Activated CD4-positive, alpha-beta T cell treated with anti-CD3 and anti-CD28 coated beads, Interleukin-2, amount 50 U/mL, for 16 hours (primary cell): ENCODE measurements at places on chromosomes 13 and 19.
A peak's percentile ranks its signal among the peaks of the same experiment; 100 is the strongest.

DNA sequence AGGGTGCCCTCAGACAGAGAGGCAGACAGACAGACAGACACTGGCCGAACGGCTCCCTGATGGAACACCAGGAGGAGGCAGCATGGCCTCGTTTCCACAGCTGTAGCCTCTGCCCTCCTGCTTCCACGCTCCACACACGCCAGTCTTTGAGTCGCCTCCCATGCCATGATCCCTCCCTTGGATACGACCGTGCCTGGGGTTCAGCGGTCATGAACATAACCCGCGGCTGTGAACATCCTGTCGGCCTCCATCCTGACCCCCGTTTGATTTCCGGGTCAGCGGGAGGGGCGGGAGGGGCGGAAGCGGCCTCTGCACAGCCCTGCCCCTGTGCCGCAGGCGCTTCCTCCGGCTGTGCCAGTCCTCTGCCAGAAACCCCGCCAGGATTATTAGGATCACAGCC, 23.4 kb downstream of the GP6 start:
- DNase-seq: peak; percentile 3

DNA sequence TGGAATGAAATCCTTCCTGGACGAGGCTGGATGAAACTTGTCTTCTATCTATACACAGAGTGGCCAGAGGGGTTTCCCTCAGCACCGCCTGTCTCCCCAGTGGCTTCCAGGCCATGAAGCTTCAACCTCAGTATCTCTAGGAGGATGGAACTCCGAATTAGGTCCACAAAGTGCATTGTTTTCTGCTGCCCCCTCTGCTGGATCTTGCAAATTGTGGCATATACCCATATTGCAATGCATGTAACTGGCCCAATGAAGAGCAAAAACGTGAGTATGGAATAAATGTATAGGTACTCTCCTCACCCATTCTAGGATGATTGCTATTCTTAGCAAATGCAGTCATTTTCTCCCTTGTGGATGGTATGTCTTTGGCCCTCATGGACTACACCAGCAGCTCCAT, 14.7 kb upstream of the LILRB4 start:
- no peak for DNase-seq

- DNase-seq: no peak
Measured at GRCh38 chr19:45953676-45954075, 20.0 kb downstream of the NOVA2 start.

DNA sequence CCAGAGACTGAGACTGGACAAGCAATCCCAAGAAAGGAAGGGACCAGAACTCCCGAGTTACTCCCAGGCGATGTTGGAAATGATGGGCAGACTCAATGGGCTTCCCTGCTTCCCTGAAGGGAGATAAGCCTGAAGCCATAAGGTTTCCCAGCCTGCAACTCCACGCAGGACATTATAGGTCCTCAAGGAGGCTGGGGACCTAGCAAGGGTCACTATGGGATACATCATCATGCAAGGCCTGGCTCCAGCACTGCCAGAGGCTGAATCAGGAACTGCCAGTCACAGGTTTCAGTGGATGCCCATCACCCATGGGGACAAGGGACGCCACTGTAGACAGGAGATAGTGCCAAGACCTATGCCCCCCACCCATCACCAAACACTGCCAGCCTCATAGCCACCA, 338.7 kb downstream of the IRS2 start:
- DNase-seq: no peak

GRCh38 chr13:31768351-31768750, 29.0 kb downstream of the RXFP2 start:
- DNase-seq: no peak

GRCh38 chr13:51269039-51269438, 46.8 kb downstream of the FAM124A start:
- DNase-seq: no peak

GRCh38 chr19:11293433-11294389, 2.2 kb upstream of the TSPAN16 start:
- peak; percentile 90 for DNase-seq

DNA sequence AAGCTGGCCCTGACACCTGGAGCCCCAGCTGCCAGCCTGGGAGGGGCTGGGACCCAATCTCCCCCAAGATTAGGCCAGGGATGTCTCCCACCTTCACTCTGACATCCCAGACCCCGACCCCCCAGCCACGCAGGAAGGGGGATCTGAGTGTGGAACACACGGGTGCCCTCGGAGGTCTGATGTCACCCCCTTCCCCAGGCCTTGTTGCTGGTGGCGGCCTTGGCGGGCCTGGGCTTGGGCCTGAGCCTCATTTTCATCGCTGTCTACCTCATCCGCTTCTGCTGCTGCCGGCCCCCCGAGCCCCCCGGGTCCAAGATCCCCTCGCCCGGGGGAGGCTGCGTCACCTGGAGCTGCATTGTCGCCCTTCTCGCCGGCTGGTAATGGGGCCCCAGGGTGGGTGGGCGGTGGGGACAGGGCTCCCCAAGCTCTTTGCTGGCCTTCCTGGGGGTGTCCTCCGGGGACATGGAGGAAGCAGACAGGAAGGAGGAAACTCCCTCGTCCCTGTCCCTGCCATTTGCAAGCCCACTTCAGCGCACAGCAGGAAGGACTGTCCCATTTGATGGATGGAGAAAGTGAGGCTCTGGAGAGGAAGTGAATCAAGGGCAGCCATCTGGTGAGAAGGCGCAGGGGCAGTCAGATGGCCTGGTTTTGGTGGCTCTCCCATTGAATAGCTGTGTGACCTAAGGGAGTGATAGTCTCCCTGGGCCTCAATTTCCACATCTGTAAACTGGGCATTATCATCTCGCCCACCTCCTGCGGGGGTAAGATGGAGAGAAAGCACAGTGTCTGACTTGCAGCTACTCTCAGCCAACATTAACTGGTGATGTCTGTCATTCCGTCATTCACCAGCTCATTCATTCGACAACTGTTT, 3.9 kb downstream of the TTYH1 start:
- no peak for DNase-seq

- peak; percentile 45 for DNase-seq
Measured at GRCh38 chr19:56637976-56638555, 4.9 kb upstream of the SMIM17 start.

DNA sequence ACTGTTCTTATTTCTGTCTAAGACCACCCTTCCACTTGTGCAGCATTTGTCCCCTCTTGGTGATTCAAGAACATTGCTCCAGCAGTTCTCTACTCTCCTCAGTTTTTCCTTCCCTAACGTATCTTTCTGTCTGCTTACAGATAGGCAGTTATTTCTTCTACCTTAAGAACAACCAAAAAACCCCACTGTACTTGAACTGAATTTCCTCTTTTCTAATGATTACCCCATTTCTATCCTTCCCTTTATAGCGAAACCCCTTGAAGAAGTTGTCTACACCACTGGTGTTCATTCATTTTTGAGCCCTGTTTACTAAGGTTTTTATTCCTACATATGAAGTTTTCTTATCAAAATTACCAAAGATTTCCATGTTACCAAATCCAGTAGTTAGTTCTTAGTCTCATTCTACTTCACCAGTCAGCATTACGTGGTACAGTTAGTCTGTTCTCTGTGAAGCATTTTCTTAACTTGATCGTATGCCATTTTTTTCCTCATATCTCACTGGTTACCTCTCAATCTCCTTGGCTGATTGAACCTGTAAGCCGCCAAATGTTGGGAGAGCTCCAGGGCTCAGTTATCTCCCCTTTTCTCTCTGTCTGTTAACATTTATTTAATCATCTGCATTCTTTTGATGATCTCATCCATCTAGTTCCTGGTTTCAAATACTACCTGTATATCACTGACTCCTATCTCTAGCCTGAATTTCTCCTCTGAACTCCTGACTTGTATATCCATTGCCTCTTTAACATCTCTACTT, 9.0 kb downstream of the LSM14A start:
- no peak for DNase-seq

GRCh38 chr13:63107179-63107943, 1691.7 kb upstream of the PCDH20 start:
- DNase-seq: no peak

GRCh38 chr19:4980838-4981680, 12.1 kb downstream of the KDM4B start:
- DNase-seq: no peak

DNA sequence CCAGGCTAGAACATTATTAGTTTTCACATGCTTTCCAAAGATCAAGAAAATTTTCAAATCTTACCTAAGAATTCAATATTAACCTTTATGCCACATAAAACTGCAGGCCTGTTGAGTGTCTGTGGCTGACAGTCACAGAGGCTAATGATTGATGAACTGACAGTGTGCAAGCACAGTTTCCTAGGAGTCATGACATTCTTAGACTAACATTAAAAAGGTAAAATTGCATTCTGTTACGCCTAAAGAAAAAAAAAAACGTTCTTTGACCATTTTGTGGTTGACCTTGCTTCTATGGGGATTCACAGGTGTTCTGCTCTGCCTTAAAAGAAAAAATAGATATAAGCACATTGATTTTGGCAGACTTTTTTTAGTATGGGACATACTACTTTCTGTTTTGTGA, 1776.2 kb downstream of the PCDH9 start:
- DNase-seq: no peak

DNA sequence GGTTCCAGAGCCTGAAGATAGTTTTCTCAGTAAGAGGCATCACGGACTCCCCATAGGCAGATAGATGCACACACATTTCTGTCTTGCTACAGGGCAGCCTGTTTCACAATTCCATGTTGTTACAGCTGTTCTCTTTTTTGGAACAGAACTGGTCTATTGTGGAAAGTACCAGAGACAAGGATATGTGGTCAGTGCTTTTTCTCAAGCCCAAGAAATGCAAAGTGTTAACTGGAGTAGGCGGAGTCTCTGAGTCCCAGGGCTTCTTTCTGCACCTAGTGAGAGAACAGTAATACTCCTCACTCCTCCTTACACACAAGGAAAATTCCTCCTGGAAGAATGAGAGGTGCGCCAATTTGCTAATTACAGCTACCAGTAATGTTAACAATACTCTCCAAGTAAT, 141.6 kb upstream of the ARGLU1 start:
- DNase-seq: no peak

DNA sequence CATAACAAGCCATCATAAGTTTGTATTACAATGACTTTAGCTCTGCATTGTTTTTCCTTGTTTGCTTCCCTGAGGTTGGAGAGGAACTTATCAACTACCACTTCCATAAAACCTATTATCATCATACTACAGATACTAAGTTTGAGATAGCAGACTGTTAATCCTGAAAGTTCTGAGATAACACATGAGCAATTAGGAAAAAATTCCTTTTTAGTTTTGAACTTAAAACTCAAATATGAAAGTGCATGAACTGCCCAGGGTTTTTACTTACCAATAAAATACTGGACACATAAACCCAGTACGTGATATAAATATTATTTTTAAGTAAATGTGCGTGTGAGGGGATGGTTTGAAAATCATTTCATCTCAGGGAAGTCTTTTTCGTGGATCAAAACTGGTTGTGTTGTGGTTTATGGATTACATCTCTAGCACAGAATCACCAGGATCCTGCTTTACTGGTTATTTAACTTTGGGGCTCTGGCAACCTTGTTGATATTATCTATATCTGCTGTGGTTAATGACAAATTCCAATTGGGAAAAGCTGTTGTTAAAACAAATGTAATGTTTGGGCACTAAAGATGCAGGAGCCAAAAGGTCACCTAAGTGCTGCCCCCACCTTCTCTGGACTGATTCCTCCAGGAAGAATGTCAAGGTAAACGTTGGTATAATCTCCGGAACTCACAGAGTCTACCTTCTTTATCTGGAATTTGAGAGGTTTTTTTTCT, 12.4 kb downstream of the CDX2 start:
- DNase-seq: no peak

GRCh38 chr19:50833802-50834167, 411 bp upstream of the KLK15 start:
- no peak for DNase-seq

- DNase-seq: no peak
Measured at GRCh38 chr19:31560086-31561060, 211.1 kb upstream of the TSHZ3 start.

DNA sequence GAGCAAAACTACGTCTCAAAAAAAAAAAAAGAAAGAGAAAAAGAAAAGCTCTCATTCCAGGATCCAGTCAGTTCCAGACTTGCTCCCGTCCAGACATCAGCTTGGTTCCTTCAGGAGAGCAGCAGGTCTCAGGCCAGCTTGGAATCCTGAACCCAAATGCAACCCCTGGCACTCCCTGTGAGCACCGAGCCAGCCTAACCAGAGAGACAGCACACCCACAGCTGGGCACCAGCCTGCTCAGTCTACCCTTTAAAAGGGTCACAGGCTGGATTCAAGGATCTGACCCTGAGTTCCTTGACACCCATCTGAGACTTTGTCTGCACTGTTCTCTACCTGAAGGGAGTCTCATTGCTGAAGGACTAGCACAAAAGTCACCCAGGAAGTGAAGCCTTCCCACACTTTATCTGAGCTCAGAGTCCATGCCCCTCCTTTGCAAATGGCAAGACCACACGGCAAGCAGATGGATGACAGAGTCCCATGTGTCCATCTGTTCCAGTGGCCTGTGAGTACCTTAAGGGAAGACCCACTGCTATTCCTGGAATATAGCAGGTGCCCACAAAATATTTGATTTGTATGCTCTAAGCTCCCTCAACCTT, 1.4 kb downstream of the PEPD start:
- no peak for DNase-seq

- peak; percentile 56 for DNase-seq
Measured at GRCh38 chr19:13902993-13903555, 2.8 kb downstream of the BRME1 start.

GRCh38 chr19:14378890-14379289, 2.4 kb upstream of the ADGRE5 start:
- no peak for DNase-seq

GRCh38 chr19:39679056-39679790, 23.5 kb downstream of the LGALS16 start:
- peak; percentile 74 for DNase-seq

GRCh38 chr13:54175466-54175865, 1146.9 kb downstream of the OLFM4 start:
- DNase-seq: no peak

GRCh38 chr19:52464798-52465470, 11.6 kb downstream of the ZNF578 start:
- no peak for DNase-seq

DNA sequence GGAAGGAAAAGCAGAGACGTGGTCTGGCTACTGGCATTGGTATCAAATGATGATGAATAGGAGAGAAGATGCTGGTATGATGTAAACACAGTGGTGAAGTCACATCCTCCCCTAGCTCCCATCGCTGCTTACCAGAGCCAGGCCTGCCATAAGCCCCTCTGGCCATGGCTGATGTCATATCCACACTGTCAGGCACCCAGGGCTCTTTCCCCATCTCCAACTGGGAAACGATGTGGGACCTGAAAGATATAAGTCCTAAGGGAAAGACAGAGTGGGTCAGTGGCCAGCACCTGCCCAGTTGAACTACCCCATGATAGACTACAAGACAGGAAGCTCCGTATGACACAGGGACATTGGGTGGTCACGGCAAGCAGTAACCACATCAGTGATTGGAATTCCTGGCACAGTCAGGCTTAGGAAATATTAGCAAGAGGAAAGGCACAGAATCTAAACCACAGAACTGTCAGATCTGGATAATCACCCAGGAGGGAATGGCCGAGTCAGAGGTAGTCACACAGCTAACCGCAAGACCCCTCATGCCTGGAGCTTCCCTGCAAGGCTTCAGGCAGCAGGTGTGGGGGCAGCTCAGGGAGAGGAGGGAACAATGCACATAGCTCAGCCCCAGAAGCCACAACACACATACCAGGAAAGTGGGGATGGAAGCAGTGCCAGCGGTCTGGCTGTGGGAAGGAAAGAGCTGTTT, 3.8 kb downstream of the ZNF792 start:
- DNase-seq: no peak

GRCh38 chr13:106233134-106233735, 302.2 kb downstream of the EFNB2 start:
- no peak for DNase-seq
